ENCODE measurements at places on chromosomes 6 and 20. TPM values are rescaled to one million over a fixed set of nuclear protein-coding genes. Genes with fewer than 3 reads are reported as not detected.

Gene MYBL2
- total RNA-seq, result 2.3 TPM

Gene TMC2
- total RNA-seq, result 0.16 TPM

Gene C20orf204
- total RNA-seq, result 0.95 TPM

DNA sequence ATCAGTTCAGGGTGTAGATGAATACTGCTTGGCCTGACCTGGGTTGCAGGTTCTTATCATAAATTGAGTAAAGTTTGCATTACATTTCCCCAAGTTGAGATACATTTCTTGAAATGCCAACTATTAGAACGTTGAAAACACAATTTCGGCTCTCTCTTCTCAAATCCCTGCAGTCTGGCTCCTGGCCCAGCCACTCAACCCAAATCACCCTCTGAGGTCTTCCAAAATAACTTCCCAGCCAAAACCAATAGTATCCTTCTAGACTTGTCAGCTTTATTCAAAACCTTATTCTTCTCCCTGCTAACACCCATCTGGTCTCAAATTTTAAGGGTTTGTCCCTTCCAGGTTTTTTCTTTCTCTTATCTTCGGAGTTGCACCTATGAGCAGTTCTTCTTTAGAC is 263.6 kb downstream of the EYA4 start:
- no peak for DNase-seq

GRCh38 chr20:44646023-44646640 is 5.4 kb downstream of the ADA start:
- DNase-seq, result no peak

GRCh38 chr6:170076466-170077165 is 214.3 kb downstream of the DLL1 start:
- DNase-seq, result no peak

- no peak for DNase-seq
Measured at GRCh38 chr6:75230484-75231325, 12.9 kb downstream of the COX7A2 start.
